CD4-positive, alpha-beta memory T cell (primary cell): ENCODE measurements at places on chromosomes 2 and 18.

DNA sequence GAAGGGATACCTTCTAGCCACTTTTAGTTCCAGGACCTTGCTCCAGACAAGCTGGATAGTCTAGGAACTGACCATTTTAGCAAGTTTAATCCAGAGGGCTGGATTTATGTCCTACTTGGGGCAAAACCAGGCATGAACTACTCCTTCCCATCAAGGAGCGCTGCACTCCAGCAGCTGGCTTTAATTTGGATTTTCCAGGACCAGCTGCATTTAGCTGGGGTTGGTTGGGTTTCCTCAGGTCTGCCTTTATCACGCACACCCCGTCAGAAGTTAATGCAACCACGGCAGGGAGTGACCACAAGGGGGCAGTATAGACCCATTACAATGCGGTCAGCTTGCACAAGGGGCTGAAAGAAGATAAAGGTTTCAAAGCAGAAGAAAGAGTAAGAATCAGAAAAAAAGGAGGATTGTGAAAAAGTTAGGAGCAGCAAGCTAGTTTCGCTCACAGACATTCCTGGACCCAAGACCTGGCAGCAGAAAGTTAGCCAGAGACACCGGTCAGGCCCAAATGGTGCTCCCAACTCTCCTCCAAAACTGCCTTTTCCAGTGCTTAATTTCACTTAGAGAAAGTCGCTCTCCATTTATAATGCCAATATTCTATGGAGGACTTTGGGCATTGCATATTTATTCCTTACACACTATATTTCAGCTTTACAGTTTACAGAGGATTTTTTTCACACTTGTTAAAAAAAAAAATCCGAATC lies 40.1 kb downstream of the SLC4A1AP start:
- DNase-seq, result peak; percentile 75

DNA sequence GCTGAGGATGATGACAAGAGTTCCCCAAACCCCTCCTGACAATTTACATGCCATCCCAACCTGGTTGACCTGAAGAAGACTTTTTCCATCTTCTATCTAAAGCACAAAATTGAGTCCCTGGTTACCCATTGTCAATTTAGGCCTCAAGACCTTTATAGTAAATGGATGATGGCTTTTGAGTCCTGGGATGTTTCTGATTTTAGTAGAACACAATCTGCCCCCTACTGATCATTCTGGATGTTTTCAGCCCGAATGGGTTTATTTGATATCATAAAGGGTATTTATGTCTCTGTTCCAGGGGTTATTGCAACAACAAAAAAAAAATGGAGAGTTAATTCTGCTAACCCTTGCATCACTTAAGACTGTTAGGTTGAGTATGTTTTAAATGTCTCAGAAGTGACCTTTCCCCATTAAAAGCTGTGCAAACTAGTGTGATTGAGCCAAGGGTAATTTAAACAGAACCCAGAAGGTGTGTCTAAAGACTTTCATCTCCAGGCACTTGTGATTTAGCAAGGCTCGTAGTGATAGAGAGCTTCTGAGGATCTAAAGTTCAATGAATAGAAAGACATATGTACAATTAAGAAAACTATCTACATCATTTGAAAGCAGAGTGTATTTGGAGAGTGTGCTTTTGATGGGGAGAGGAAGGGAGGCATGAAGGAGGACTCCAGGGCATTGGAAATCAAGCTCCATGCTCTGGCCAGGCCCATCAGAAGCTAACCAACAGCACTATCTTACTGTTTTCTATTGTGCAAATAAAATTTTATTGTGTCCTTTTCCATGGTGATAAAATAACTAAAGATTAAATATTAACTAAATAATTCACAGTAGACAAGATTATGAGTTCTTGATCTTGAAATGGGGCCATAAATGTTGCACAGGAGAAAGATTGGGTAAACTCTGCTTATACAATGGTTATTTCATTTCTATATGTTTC lies 96.6 kb upstream of the NOSTRIN start:
- DNase-seq, result no peak

GRCh38 chr18:54330768-54331548 lies 26.7 kb downstream of the STARD6 start:
- DNase-seq, result no peak

GRCh38 chr18:22778996-22779395 lies 154.1 kb upstream of the RBBP8 start:
- no peak for DNase-seq

- DNase-seq, result no peak
These were observed 19.7 kb downstream of the RASGRP3 start for GRCh38 chr2:33496150-33496549.
